Foreskin fibroblast (primary cell): ENCODE measurements at places on chromosomes 2 and 18.

DNA sequence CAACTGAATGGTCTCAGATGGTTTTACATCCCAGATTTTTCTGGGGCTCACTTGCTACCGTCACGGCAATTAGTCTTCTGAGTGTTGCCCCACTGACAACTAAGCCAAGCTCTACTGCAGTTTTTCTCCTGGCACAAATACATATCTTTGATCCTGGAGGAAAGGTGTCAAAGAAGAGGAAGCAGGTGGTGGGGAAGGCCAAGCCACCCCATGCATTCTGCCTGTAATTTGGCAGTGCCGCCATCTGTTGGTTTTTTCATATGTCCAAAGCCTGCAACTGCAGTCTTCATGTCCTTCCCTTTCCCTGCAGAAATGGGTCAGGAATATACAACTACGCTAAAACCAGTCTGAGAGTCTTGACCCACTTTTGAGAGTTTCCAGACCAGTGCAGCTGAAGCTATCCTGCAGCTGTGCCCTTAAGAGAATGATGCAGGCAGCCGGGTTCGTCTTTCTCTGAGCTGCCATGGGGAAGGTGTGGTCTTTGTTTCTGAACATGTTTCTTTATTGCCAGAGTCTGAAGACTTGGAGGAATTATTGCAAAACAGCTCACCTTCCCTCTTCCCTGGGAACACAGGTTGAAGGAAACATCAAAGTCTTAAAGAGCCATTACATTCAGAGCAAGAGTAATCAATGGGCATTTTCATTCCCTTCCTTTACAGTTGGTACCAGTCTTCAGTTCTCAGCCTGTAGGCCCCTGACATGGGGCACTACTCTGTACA is 71.8 kb upstream of the ATL2 start:
- no peak for DNase-seq

DNA sequence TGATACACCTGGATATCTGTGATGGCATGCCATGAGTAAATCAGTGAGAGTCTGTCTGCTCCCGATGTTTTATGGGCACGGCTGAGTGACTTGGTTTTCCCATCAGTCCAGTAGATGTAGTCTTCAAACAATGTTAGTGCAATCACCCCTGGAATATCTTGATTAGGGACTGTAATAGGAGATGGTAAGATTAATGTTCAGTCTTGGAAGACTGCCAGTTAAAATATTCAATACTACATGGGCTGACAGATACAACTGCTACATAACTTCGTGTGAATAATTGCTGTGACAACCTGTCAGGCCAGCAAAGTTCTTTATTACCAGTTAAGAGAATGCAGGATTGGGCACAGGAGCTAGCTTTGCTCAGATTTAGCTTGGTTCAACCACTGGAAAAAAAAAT is 1673.3 kb downstream of the LRP1B start:
- DNase-seq: no peak

GRCh38 chr2:235555371-235555770 is 61.5 kb downstream of the AGAP1 start:
- DNase-seq: no peak

- DNase-seq: no peak
These were observed 83.8 kb downstream of the NEB start for GRCh38 chr2:151650456-151650855.
